ENCODE measurements at places on chromosomes 13 and 19. TPM values are rescaled to one million over a fixed set of nuclear protein-coding genes. Genes with fewer than 3 reads are reported as not detected.

The ZNF497 gene
- total RNA-seq: 0.58 TPM

The HIPK4 gene
- not detected for total RNA-seq

DNA sequence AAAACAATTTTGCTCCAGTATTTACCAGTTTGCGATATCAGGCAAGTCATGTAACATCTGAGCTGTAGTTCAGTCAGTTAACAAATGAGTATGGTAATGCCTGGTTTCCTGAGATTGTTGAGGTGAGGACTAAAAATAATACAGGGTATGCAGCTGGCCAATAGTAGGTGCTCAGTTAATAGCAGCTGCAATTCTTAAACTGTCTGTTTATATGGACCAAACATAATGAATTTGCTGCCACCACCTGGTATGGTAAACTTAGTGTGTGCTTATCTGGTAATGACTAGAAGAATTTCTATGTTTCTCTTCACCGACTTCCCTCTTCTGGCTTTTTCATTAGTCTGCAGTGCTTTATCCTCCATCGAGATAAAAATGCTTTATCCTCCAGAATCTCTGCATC is 9.1 kb downstream of the ZMYM2 start:
- no peak for DNase-seq

DNA sequence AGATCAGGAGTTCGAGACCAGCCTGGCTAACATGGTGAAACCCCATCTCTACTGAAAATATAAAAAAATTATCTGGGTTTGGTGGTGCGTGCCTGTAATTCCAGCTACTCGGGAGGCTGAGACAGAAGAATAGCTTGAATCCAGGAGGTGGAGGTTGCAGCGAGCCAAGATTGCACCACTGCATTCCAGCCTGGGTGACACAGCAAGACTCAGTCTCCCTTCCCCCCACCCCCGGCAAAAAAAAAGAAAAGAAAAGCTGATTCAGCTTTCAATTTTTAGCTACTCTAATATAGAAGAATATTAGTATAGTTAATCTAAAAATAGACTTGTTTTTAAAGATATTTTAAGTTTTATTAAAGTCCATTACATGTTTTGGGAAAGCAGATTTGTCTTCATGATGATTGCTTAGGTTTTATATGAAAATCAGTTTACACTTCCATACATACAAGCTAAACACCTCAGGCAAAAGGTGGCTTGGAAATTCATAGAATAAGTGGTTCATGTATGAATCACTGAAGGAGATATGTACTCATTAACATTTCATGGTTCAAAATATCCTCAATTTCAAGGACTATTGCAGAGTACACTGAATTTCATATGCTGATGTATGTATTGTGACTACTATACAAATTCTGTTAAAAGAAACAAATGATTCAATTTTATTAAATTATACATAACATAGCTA is 165.2 kb downstream of the TDRD3 start:
- DNase-seq: no peak

GRCh38 chr19:2089727-2090053 is 6.4 kb downstream of the MOB3A start:
- no peak for DNase-seq

- no peak for DNase-seq
Measured at GRCh38 chr19:31092274-31092673, 257.0 kb downstream of the TSHZ3 start.

DNA sequence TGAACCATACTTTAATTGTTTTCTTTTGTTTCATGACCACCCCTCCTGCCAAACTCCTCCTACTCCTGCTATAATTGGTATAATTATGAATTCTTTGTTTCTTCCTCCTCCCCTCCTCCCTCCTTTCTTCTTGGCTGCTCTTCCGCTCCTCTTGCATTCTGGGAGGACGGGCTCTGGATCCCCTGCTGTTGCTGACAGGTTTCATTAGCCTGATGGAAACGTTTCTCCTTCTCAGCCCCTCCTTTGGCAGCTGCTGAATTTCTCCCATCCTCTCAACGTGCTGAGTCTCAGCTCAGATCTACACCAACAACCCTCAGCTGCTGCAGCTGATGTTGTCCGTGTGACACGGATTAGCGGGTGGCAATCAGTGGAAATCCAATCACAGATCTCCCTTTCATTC is 97.1 kb upstream of the UBAC2 start:
- DNase-seq: no peak

DNA sequence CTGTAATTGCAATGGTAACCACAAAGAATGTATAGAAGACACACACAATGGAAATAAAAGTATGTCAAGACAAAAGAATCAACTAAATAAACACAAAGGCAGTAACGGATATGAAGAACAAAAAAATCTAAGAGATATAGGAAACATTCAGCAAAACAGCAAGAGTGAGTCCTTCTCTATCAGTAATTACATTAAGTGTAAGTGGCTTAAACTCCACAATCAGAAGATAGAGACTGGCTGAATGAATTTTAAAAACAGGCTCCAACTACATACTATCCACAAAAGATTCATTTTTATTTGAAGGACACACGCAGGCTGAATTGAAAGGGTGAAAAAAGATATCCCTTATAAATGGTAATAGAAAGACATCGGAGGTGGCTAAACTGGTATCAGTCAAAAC is 19.5 kb downstream of the ZNF616 start:
- no peak for DNase-seq

- peak; percentile 45 for DNase-seq
Measured at GRCh38 chr13:96053003-96053703, at the start of gene UGGT2. Gene UGGT2 (minus strand): TSS chr13:96053401. CDS start chr13:96053312, 89 bp downstream.

DNA sequence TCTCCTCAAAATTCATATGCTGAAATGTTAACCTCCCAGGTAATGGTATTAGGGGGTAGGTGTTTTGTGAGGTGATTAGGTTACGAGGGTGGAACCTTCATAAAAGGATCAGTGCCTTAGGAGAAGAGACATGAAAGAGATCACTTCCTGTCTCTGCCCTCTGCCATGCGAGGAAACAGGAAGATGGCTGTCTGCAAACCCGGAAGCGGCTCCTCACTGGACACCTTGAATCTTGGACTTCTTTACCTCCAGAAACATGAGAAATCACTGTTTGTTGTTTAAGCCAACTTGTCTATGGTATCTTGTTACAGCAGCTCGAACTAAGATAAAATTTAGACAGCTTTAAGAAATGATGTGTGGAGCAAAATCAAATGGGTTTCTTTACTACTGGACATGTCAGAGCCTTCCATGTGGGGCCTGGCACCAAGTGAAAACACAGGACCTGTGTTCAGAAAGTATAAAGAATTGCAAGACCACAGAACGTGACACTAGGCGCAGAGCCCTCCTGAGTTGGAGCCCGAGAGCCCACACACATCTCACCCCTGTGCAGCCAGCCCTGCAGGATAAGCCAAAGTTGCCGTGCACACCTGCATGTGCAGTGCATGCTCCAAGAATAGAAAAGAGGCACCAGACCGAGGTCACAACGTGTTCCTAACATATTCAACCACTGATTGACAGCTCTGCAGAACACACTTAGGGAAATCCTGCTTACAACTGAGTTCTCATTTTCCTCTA is 112.5 kb upstream of the UQCRFS1 start:
- no peak for DNase-seq

All from glomerular endothelial cell (primary cell).